ENCODE measurements at places on chromosomes 13 and 19. TPM values are rescaled to one million over a fixed set of nuclear protein-coding genes. Genes with fewer than 3 reads are reported as not detected.

The LMO7 gene
- total RNA-seq = 118 TPM

The ZNF439 gene
- 8.8 TPM for total RNA-seq

The GNG8 gene
- not detected for total RNA-seq

The RETN gene
- not detected for total RNA-seq

The KL gene
- total RNA-seq = 1.9 TPM

DNA sequence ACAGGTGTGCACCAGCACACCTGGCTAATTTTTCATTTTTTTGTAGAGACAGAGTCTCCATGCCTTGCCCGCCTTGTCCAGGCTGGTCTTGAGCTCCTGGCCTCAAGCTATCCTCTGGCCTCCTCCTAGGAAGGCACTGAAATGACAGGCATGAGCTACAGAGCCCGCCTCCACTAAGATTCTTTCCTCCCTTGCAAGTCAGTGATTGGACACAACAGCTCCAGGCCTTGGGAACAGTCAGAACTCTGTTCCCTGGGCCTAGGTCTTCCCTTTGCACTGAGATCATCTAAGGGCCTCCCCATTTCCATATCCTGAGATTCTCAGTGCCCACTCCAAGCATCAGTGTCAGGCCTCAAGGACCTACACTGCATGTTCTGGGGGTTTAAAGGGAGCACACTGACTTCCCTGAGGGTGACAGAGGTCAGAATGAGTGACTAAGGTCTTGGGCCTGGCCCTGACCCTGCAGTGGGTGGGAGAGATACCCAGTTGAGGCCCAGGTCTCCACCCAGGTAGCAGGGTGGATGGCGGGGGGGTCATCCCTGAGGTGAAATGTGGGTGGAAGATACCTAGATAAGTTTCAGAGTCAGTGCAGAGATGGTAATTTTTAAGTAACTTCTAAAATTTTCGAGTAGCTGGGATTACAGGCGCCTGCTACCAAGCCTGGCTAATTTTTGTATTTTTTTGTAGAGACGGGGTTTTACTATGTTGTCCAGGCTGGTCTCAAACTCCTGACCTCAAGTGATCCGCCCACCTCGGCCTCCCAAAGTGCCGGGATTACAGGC lies 17.3 kb upstream of the ERCC1 start:
- no peaks in the 10 kb centered on the region for H3K4me1 ChIP-seq
- no peaks in the 10 kb centered on the region for H3K36me3 ChIP-seq
- H3K27ac ChIP-seq = no peak overlapping the region
- no peak overlapping the region for H3K4me3 ChIP-seq
- no peak for DNase-seq

GRCh38 chr19:45492627-45493470 lies 4.0 kb downstream of the RTN2 start:
- H3K36me3 ChIP-seq = no peaks in the 10 kb centered on the region
- DNase-seq = peak; percentile 65
- H3K4me3 ChIP-seq = peak overlapping the region; percentile 44
- H3K27ac ChIP-seq = peak overlapping the region; percentile 13
- peaks cover 3% of the 10 kb centered on the region for H3K4me1 ChIP-seq

GRCh38 chr19:13062317-13062716 lies 40.3 kb downstream of the LYL1 start:
- DNase-seq = no peak
- H3K27me3 ChIP-seq = no peaks in the 10 kb centered on the region
- no peak overlapping the region for H3K27ac ChIP-seq

DNA sequence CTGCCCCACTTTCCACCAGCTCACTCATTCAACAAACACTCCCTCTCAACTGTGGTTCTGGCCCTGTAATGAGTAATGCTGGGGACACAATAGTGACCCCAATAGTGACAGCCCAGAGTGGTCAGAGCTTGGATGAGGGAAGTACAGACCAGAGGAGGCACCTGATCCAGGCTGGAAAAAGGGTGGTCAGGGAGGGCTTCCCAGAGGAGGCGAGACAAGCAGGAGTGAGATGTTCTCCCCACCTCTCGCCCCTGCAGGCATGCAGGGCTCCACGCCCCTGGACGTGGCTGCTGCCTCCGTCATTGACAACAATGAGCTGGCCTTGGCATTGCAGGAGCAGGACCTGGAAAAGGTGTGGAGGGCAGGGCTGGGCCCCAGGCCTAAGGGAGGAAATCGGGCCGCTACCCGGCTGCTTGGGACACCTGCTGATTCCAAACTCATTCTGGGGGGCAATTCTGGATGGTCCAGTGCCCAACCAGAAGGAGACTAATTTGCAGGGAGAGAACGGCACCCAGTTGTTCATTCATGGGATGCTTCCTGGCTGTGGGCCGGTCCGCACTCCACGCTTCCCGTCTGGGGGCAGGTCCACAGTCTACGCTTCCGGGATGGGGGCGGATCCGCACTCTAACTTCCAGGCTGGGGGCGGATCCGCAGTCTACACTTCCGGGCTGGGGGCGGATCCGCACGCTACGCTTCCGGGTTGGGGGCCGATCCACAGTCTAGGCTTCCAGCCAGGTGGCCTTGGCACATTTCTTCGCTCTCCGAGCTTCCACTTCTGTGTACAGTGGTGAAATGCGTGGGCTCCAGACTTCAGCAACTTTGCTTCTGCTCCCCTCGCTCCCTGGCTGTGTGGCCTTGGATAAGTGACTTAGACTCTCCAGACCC lies 63.4 kb downstream of the RYR1 start:
- H3K27me3 ChIP-seq = no peaks in the 10 kb centered on the region
- no peaks in the 10 kb centered on the region for H3K36me3 ChIP-seq
- no peak overlapping the region for H3K27ac ChIP-seq
- no peaks in the 10 kb centered on the region for H3K4me1 ChIP-seq
- H3K4me3 ChIP-seq = no peak overlapping the region

- no peak overlapping the region for H3K4me3 ChIP-seq
- H3K36me3 ChIP-seq = peaks cover 31% of the 10 kb centered on the region
- peaks cover 13% of the 10 kb centered on the region for H3K4me1 ChIP-seq
- no peak overlapping the region for H3K27ac ChIP-seq
Measured at GRCh38 chr19:58547323-58548312, 3.8 kb downstream of the TRIM28 start.

GRCh38 chr13:113365971-113366588 lies 2.1 kb upstream of the GRTP1 start:
- H3K27ac ChIP-seq = no peak overlapping the region
- no peak overlapping the region for H3K4me3 ChIP-seq
- no peak for DNase-seq

DNA sequence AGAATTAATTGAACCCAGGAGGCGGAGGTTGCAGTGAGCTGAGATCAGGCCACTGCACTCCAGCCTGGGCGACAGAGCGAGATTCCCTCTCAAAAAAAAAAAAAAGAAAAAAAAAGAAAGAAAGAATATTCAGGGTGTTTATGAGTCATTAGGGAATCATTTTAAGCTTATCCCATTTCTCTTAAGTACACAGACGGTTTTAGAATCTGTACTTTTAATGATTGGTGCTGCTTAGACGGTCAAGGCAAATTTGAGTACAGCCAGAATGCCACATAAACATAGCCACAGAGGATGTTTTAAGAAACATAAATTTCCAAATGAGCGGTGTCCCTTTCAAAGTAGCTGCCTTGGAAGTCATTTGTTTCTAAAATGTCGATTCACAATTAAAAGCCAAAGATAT lies 2.6 kb downstream of the SPRYD7 start:
- no peaks in the 10 kb centered on the region for H3K27me3 ChIP-seq
- H3K36me3 ChIP-seq = no peaks in the 10 kb centered on the region
- no peak overlapping the region for H3K4me3 ChIP-seq

GRCh38 chr19:55432241-55432959 lies 10.7 kb downstream of the SHISA7 start:
- no peaks in the 10 kb centered on the region for H3K4me1 ChIP-seq
- no peak overlapping the region for H3K4me3 ChIP-seq
- no peak for DNase-seq
- peaks cover 20% of the 10 kb centered on the region for H3K27me3 ChIP-seq
- no peak overlapping the region for H3K27ac ChIP-seq

GRCh38 chr13:69551193-69551592 lies 556.4 kb upstream of the ATXN8OS start:
- H3K4me1 ChIP-seq = no peaks in the 10 kb centered on the region
- no peaks in the 10 kb centered on the region for H3K27me3 ChIP-seq
- H3K36me3 ChIP-seq = no peaks in the 10 kb centered on the region
- no peak overlapping the region for H3K27ac ChIP-seq
- no peak for DNase-seq
- no peak overlapping the region for H3K4me3 ChIP-seq

DNA sequence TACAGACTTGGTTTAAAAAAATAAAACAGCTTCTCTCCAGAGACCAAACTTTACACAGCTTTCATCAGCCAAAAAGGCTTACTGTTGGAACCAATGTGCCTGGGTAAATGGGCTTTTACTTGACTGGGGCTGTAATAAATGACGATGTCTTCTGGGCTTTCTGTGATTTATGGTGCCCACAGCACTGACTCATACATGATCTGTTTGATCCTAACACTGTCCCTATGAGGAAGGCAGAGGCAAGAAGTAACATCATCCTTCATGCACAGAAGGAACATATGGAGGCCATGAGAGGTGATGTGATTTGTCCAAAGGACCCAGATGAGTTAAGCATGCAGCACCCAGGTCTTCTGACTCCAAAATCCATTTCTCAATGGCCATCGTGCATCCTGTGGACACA lies 77.4 kb downstream of the DOCK9 start:
- no peaks in the 10 kb centered on the region for H3K4me1 ChIP-seq
- no peak overlapping the region for H3K4me3 ChIP-seq
- DNase-seq = no peak
- no peaks in the 10 kb centered on the region for H3K36me3 ChIP-seq
- H3K27me3 ChIP-seq = no peaks in the 10 kb centered on the region
- H3K27ac ChIP-seq = no peak overlapping the region

- no peaks in the 10 kb centered on the region for H3K27me3 ChIP-seq
- no peak overlapping the region for H3K4me3 ChIP-seq
Measured at GRCh38 chr19:10808937-10809649, 26.9 kb downstream of the TMED1 start.
